Kidney capillary endothelial cell (primary cell): ENCODE measurements at places on chromosomes 11 and 22.

- no peak for DNase-seq
These were observed 1.2 kb downstream of the ROM1 start for GRCh38 chr11:62614275-62614674.

DNA sequence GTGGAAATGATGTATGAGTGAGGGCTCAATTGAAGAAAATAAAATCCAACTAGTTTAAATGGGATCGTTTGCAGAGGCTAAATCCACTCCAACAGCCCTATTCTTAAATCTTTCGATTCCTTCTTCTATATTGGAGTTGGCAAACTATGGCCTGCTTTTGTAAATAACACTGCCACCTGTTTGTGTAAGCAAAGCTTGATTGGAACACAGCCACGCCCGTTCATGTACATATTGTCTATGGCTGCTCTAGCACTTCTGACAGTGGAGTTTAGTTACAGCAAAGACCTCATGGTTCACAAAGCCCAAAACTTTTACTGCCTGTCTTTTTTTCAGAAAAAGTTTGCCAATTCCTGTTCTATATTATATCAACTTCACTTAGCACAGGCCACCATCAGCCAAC lies 40.6 kb upstream of the RCN1 start:
- no peak for DNase-seq

- no peak for DNase-seq
These were observed 103.0 kb downstream of the PARVA start for GRCh38 chr11:12480401-12480800.

DNA sequence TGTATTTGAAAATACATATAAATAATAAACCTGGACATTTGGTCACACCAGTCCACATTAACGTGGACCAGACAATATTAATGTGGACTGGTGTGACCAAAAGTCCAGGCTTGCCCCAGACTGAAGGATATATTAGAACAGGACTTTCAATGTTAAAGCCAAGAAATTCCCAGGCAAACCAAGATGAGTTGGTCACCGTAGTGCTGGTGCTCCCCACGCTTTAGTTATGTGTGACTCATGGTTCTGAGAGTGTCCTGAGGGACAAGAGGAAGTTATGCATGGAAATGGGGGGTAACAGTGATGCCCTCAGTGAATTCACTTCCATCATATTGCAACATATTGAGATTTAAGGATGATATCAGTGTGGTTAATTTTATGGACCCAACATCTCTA lies 31.4 kb downstream of the POU2AF1 start:
- no peak for DNase-seq

GRCh38 chr22:40040927-40041326 lies 46.2 kb downstream of the FAM83F start:
- DNase-seq: peak; percentile 46

- DNase-seq: no peak
These were observed 1110.4 kb downstream of the BRD1 start for GRCh38 chr22:48717076-48717810.

DNA sequence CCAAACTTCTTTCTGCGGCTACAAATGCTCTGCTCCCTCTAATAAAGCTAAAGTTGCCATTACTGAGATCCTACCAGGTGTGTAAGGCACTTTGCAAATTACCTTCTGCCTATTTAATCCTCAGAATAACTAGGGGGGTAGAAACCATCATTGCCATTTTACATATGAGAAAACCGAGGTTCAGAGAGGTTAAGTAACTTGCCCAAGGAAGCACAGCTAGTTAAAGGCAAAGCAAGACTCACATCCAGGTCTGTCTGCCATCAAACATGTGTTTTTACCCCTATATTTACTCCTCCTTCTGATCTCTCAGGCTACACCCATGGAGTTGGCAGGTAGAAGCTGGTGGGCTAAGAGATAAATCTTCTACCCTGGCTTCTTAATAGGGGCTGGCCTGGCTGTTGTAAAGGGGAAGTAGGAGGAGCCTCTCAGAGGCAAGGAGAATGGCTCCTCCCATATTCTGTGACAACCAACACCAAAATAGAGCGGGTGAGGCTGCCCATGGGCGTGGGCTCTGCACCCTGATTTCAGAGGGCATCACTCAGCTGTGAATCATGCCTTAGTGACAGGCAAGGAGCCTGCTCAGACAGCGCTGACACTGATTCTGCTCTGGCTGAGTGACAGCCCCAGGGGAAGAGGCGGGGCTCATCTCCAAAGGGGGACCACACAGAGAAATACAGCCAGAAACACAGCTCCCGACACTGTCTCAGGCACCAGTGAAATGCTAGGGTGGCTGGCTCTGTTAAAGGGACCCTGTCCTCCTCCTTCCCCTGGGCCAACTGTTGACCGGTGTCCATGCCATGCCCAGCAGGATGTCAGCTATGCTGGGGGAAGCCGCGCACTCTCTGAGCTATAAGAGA lies 106.8 kb downstream of the ABTB2 start:
- peak; percentile 35 for DNase-seq

DNA sequence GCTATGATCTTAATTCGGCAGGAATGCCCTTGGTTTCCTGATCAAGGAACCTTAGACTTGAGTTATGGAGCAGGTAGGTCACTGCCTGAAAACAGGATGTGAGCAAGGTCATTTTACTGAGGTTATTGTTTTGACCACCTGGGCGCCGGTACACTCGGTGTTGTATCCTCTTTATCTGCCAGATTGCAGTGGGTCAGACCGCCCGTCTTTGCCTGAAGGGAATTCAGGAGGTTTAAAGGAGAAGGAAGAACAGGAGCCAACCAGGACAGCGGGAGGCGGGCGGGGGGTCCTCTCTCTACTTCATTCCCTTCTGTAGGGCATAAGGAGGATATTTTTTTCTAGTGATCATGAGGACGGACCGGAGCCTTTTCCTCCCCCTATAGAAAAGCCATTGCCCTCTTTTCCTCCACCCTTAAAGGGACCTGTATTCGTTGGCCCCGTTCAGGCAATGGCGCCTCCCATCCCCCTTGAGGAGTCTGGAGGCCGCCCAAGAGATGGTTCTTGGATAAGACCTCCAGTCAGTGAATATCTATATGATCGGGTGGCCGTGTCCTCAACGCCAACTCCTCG lies 649 bp downstream of the MS4A15 start:
- no peak for DNase-seq

DNA sequence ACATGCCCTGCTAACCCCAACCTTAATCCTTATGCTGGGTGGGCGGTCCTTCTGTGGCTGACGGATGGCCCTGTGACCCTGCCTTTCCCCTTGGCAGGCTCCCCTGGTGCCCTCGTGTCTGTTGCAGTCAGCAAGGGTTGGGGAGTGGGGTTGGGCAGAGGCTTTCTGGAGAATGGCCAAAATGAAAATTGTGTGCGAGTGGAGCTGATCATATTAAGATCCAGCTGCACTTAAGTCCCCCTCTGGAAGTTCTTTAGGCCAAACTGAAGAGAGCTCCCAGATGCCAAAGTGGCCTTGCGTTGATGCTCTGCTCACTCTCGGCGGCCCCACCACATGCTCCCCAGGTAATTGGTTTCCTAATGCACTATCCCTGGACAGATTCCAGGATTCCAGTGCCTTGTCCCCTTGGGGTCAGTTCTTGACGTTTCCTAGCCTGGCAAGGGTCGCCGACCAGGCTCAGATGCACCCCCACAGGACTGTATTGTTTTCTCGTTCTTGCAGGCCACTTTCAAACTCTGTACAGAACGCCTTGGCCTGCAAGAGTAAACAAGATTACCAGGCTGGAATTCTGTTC lies 16.4 kb upstream of the C11orf96 start:
- no peak for DNase-seq

GRCh38 chr11:69071956-69072355 lies 23.2 kb downstream of the TPCN2 start:
- no peak for DNase-seq

DNA sequence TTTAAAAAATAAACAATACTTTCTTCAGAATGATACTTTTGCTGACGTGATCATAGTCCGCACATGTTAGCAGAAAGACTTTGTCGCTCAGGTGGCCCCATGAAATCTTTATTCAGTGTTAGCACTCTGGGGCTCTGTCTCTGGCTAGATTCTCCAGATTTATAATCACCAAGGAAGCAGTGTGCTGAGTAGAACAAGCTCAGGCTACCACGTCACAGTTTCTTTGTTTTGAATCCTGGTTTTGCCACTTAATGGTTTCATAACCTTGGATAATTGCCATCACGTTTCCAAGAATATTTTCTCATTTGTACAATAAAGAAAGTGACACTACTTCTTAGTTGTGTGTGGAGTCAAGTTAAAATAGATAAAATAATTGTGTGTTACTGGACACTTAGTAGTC lies 3.9 kb upstream of the MUC15 start:
- DNase-seq: no peak

GRCh38 chr11:93552874-93553273 lies 9.7 kb upstream of the SMCO4 start:
- no peak for DNase-seq

GRCh38 chr22:30582788-30583545 lies 8.5 kb upstream of the GAL3ST1 start:
- no peak for DNase-seq

- DNase-seq: no peak
These were observed 385.0 kb downstream of the INSC start for GRCh38 chr11:15499674-15500073.

DNA sequence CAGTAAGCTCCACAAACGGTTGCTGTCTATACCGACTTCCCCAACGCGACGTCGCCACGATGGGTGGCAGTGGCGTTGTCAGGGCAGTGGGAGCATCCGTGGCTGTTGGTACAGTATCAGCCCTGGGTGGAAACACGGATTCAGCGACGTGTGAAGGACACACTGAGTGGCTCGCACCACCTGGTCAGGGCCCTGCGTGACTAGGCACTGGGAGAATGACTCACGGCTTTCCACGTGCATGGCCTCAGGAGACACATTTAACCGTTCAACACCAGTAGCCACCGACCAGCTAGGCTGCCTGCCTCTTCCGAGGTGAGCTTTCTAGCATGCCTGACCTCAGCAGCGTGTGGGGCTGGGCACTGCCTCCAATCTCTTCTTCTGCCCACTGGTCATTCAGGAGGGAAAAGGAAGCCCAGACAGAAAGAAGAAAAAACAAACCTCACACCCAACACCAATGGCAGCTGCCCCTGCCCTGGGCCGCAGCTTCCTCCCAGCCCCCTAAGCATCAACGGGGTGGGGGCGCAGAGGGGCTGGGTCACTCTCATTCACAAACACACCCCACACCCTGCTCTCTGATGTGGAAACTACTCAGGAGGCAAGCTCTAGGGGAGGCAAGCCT lies 59.0 kb downstream of the MYH9 start:
- DNase-seq: peak; percentile 80

DNA sequence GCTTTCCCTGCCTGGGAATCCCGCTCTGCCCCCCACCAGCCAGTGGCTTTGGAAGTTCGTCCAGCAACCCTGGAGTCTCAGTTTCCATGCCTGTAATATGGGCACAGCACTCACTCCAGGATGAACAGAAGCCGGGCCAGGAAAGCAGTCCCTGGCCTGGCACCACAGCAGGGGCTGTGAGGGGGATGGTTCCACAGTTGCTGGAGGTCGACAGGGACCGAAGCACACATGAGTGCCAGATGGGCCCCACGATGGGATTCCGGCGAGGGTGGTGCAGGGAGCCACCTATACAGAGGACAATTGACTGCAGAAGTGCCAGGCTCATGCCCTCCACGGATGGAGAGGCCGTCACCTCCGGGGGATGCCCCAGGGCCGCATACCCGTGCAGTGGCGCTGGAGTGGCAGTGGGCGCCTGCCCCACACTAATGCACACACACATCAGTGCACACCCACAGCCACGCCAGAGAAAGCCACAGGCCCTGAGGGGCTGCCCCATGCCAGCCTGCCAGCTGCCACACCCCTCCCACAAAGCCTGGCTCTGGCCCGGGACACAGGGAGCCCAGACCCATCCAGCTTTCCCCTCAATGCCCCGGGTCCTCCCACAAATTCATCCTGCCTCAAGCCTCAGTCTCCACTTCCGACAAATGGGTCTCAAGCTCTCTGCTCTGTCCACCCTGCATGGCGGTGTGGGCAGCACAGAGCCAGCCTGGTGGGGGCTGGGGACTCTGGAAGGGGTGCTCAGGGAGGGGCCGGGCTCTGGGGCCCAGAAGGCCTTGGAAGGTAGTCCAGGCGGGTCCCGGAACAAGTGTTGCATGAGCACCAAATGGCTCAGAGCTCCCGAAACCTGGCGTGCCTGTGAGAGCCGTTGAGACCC lies 9.7 kb downstream of the ASCL2 start:
- no peak for DNase-seq

- no peak for DNase-seq
These were observed 31.4 kb upstream of the CLDN5 start for GRCh38 chr22:19555651-19556050.

DNA sequence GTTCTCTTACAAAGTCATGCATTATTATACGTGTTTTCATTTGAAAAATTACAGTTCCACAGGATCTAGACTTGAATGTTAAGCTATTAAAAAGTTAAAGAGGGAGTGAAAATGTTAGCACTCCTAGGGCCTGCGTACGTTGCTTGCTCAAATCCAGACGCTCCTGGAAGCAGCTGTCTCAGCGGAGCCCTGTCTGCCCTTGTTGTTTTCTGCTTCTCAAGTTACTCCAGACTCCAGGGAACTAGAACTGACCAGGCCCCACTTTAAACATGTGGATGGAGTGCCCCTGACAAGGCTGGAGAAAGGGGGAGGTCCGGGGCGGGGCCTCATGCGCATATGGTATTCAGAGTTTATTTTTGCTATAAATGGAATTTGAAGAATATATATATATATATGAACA lies 9.6 kb downstream of the PARVB start:
- no peak for DNase-seq

- no peak for DNase-seq
These were observed 1.1 kb upstream of the MUC6 start for GRCh38 chr11:1037506-1038055.

DNA sequence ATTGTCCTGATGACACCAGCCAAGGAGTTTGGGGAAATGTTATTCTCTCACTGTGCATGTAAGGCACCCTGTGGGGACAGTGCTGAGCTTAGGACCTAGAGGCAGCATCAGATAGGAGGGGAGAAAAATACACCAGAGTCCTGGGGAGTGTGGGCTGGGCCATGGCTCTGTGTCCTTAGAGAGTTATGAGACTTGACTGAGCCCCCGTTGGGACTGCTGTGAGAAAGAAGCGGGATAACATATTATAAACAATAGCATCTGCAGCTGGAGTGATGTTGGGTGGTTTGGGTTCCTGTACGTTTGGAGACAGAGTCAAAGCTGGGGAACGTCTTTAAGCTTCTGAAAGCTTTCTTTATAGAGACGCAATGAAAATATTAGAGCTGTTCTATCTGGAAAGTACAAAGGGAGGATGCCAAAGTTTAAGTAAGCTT lies 90.9 kb upstream of the CRTAM start:
- DNase-seq: no peak

DNA sequence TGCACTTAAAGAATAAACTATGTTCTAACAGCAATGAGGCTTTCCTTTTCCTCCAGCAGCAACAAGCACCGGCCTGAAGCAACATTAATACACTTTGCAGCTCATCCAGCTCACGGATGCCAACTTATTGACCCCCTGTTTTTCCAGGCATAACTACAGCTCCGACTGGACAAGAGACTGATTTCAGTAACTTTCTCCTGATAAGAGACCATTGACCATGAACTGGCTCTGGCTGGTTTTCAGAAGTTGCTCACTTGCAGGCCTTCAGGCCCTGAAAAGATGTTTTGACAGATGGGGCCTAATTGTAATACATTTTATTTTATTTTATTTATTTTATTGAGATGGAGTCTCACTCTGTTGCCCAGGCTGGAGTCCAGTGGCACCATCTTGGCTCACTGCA lies 27.5 kb downstream of the GGT5 start:
- DNase-seq: no peak
